ENCODE measurements at places on chromosomes 5 and 9. TPM values are rescaled to one million over a fixed set of nuclear protein-coding genes. Genes with fewer than 3 reads are reported as not detected.
A peak's percentile ranks its signal among the peaks of the same experiment; 100 is the strongest.

DNA sequence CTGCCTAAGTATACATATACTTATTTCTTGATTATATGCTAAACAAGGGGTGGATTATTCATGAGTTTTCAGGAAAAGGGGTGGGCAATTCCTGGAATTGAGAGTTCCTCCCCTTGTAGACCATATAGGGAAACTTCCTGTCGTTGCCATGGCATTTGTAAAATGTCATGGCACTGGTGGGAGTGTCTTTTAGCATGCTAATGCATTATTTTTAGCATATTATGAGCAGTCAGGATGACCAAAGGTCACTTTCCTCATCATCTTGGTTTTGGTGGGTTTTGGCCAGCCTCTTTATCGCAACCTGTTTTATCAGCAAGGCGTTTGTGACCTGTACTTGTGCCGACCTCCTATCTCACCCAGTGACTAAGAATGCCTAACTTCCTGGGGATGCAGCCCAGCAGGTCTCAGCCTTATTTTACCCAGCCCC, 80.9 kb downstream of the ALDH7A1 start:
- peak; percentile 67 for DNase-seq

The CTNND2 gene
- total RNA-seq: 2.3 TPM

DNA sequence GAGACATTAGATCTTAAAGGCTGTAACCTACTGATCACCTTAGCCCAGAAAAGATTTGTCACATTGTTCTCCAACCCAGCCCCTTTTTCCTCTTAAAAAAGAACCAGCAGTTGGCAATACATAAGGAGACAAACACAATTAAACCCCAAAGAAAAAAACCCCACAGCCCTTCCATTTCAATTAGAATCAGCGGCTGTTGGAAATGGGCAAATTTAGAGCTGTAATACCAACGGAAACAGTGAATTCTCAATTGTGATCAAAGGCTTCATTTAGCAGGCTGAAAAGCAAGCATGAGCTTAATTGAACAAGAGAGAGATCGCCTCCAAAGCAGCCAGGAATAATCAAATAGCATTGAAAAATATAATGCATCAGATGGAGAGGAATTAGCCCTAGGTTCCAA, 153.6 kb downstream of the FAM114A2 start:
- DNase-seq: no peak

DNA sequence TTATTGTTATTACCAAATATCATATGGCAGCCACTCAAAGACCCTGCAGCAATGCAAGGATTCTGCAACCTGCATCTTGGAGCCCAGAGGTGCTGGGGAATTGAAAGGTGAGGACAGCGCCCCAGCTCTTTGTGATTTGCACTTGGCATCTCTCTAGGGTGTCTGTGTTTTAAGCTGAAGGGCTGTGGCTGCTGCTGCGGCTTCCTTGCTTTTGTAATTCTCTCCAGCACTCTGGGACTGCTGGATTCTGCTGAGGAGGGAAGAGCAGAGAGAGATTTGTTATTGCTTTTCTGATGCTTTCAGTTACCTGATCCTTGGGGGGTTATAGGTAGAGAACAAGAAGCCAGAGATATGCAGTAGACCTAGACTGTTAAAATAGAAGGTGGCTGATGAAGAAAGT, 562.4 kb downstream of the EBF1 start:
- no peak for DNase-seq

DNA sequence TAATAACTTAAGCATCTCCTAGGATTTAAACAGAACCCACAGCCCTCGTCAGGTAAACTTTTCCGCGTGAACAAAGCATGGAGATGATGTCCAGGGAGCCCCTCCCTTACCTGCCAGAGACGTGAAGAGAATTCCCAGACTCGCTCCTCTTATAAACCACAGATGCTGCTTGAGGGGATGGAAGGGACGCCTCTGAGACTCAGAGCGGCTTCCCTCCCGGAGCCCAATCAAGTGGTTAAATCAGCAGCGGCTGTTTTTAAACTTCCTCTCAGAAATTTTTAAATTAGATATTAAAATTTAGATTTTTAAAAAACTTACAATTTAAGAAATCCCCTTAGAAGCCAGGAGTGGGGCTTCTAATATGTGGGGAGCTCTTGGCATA, 71.8 kb downstream of the RAPGEF1 start:
- DNase-seq: no peak

The CNTFR gene
- 2.4 TPM for total RNA-seq

DNA sequence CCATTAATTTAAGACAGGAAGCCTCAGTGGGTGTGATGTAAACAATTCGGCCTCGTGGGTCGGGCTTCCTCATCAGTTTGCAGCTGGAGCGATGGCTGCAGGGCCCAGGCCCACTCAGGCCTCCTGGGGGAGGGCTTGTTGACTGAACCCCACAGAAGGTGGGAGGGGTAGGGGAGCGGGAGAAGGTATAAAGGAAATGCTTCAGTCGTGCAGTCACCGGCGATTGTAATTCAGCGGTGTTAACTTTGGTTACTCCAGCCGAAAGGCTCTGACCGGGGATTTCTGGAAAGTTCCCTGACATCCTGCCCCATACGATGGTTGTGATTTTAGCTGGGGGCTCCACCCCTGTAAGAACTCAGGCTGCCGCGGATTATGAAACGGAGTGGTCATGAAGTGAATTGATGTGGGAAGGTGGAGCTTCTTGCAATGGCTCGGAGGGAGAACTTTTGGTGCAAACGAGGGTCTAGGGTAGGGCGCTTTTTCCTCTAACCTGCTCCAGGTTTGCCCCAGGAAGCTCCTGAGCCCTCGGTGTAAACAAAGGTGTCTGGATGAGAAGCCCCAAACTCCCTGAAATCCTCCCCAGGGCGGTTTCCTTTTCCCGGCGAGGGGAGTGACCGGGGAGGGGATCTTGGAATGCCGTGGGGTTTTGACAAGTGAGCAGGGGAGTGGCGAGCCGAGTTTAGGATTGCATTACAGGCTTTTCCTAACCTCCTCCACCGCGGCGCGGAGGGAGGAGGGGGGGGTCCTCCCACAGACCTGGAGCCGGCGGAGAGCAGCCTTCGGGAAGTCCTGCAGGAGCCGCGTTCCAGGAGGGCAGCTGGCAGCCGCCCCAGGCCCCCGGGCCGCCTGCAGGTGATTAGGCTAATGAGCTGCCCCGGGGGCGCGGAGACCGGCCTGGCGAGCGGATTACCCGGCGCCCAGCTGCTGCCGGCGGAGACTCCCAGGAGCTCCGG, 215.5 kb downstream of the PDZD2 start:
- DNase-seq: peak; percentile 60

The PCDHA1 gene
- not detected for total RNA-seq
